M059J (cell line): ENCODE measurements at places on chromosomes 3 and 15. TPM values are rescaled to one million over a fixed set of nuclear protein-coding genes. Genes with fewer than 3 reads are reported as not detected.
A peak's percentile ranks its signal among the peaks of the same experiment; 100 is the strongest.

- DNase-seq, result peak; percentile 87
These were observed 781 bp upstream of the DAG1 start for GRCh38 chr3:49469037-49469935.

The AGBL1 gene
- total RNA-seq, result not detected in 2 replicates

GRCh38 chr3:178705925-178706324 is 169.7 kb downstream of the KCNMB2 start:
- DNase-seq, result peak; percentile 93

The CFAP91 gene
- total RNA-seq, result 1.6 and 3.3 TPM in 2 replicates

The UBE2E2 gene
- total RNA-seq, result 12.0 and 17.5 TPM in 2 replicates

DNA sequence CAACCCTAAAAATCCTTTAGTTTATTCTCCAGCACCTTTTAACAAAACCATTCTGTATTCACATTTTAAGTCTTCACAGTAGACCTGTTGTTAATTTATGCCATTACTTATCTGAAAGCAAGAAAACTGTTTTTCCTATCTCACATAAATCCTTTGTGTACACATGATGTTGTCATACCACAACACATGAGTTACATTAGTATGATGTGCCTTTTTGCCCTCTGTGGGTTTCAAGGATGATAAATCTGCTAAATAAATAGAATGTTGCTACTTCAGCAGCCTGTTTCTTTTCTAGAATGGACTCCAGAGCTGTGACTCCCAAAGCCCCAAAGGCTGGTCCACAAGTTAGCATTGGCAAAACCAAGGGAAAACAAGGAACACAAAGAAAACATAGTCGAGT is 151.6 kb downstream of the SERPINI1 start:
- no peak for DNase-seq

The C3orf49 gene
- not detected in 2 replicates for total RNA-seq

The SMAD6 gene
- 8.0 and 12.7 TPM in 2 replicates for total RNA-seq

GRCh38 chr15:71634820-71635560 is 175.4 kb upstream of the NR2E3 start:
- no peak for DNase-seq

DNA sequence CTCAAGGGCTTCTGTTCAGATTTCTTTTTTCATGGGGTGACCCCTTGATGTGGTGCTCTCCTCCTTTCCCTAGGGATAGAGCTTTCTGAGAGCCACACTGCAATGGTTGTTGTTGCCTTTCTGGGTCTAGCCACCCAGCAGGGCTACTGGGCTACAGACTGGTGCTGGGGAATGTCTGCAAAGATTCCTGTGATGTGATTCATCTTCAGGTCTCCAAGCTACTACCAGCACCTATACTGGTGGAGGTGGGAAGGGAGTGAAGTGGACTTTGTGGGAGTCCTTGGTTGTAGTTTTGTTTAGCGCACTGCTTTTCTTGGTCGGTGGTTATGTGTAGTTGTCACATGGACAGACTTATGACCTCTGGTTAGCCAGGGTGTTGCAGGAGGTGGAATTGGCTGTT is 392.3 kb upstream of the CNTN6 start:
- DNase-seq, result no peak

The GOLGA8Q gene
- not detected in 2 replicates for total RNA-seq

DNA sequence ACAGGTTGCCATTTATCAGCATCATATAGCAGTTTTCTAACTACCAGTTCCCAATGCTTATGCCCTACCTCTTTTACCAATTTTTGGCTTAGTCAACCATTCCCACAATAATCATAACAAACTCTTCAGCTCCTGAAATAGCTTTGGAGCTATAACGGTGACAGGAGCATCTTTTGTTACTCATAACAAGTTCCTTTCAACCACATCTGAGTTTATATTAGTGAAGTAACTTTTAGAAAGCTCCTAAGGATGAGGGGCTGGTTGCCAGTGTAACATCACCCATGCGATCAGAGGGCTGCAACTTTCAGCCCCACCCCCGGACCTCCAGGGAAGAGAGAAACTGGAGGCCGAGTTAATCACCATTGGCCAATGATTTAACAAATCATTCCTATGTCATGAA is 495.3 kb upstream of the RASGRP1 start:
- DNase-seq, result peak; percentile 48

DNA sequence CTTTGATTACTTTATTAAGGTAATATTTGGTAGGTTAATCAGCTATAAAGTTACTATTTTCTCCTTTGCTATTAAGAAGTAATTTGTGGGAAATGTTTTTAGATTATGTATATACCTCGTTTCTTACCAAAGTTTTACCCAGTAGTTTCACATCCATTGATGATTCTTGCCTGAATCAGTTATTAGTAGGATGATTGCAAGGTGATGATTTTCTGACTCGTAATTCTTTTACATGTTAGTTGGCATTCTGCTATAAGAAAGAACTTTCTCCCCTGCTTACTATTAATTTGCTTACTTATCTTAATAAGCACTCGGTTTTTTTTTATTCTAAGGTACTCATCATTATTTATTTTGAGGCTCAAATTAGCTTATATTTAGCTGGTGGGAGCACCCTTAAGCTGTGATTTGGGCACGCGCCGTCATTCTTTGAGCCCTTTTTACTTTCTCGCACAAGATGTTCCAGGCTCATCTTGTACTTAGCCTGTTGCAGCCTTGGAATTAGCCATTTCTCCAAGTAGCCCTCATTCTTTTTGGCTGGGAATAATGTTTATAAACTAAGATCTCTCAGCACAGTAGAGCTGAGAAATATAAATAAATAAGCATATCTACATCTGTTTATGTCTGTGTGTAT is 15.3 kb downstream of the USP3 start:
- DNase-seq, result no peak

The PIK3CA gene
- 21.7 and 34.1 TPM in 2 replicates for total RNA-seq

GRCh38 chr3:72448858-72449257 is 399.4 kb downstream of the SHQ1 start:
- peak; percentile 59 for DNase-seq

GRCh38 chr3:27666708-27667107 is 55.4 kb downstream of the EOMES start:
- peak; percentile 61 for DNase-seq

GRCh38 chr15:29143909-29144635 is 125.5 kb downstream of the NSMCE3 start:
- DNase-seq, result peak; percentile 80

GRCh38 chr3:196054661-196055060 is 27.2 kb downstream of the TFRC start:
- DNase-seq, result no peak

The SNRK gene
- 7.5 and 13.6 TPM in 2 replicates for total RNA-seq

DNA sequence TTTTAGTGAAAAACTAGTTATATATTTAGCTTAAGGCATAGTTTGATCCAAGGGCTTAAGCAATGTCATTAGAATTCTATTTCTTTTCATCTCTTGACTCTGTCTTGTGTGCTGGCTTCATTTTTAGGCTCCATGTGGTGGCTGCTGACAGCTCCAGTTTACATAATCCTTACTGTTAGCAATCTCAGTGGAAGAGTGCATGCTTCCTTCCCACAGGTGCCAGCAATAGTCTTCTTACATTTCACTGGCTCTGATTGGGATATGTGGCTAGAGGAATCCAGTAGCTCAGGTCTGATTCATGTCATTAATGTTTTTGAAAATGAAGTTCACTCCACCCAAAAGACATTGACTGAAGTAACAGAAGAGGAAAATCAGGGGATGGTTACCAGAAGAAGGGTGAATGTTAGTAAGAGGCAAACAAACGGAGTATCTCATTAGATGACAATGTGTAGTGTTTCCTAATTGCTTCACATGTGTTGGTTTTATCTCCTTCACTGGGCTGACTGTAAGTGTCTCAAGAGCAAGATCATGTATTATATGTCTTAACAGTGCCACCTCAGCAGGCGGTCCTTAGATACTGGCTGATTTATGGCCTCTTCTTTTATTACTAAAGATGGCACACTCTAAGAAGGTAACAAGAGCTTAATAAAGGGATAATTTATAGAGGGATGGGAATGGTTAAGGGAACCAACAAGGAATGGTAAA is 25.6 kb upstream of the TCF12 start:
- no peak for DNase-seq

The ZDHHC3 gene
- 56.7 and 58.1 TPM in 2 replicates for total RNA-seq

- no peak for DNase-seq
These were observed 3.6 kb downstream of the GADL1 start for GRCh38 chr3:30890907-30891306.

The NR2E3 gene
- 0.12 TPM in 1 of 2 replicates, not detected in the other for total RNA-seq

- DNase-seq, result no peak
These were observed 163.2 kb upstream of the GRM7 start for GRCh38 chr3:6697722-6698121.

DNA sequence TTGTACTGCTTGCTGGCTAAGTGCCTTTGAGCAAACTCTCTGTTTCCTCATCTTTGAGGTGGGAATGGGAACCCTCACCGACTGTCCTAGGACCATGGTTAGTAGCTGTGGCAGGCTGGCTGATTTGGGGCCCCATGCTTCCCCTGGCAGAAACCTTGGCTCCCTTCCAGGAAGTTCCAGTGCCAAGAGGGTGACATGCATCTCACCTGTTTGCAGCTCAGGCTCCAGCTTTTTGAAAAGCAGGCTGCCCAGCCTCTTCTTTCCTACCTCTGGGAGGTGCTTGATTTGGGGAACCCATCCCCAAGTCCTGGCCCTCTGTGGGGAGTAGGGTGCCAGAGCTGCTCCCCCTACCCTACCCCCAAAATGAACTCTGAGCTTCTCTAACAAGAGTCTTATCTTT is 50.8 kb downstream of the RAB11A start:
- no peak for DNase-seq

- DNase-seq, result peak; percentile 50
These were observed 3.2 kb downstream of the KCTD6 start for GRCh38 chr3:58495101-58495500.

The IL20RB gene
- 1.7 and 2.4 TPM in 2 replicates for total RNA-seq

- no peak for DNase-seq
These were observed 269.7 kb upstream of the THRB start for GRCh38 chr3:24764236-24764915.
